Activated CD4-positive, alpha-beta T cell treated with anti-CD3 and anti-CD28 coated beads, Interleukin-2, amount 10 ng/mL, durations not matched to agents 7 days and 5 days (primary cell): ENCODE measurements at places on chromosomes 7 and 10.

- peaks cover 2% of the 10 kb centered on the region for H3K4me1 ChIP-seq
- DNase-seq: no peak
- no peaks in the 10 kb centered on the region for H3K36me3 ChIP-seq
- H3K27ac ChIP-seq: no peak overlapping the region
- H3K4me3 ChIP-seq: no peak overlapping the region
- peaks cover 83% of the 10 kb centered on the region for H3K27me3 ChIP-seq
Measured at GRCh38 chr10:117537436-117537903, 5.1 kb upstream of the EMX2 start.

GRCh38 chr7:111010798-111011197 is 80.1 kb upstream of the LRRN3 start:
- H3K4me3 ChIP-seq: peak overlapping the region; percentile 71
- H3K27ac ChIP-seq: peak overlapping the region; percentile 93
- no peaks in the 10 kb centered on the region for H3K27me3 ChIP-seq

DNA sequence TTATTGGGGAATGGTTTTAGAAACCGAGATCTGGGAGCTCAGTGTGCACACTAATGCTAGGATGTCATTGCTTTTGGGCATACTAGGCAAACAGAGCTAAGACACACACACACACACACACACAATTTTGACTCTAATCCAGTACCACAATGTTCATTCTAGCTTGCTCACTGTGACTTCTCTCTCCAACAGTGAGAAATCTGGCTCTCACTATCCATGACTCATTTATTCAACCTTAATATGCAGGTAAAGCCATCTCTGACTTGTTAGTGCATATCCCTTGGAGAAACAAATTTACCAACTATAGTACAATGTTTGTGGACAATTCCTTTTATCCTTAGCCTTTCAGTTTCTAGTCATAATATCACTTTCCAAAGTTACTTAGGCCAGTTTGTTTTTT is 5.9 kb upstream of the BMS1 start:
- no peak overlapping the region for H3K27ac ChIP-seq
- H3K4me3 ChIP-seq: no peak overlapping the region
- H3K27me3 ChIP-seq: peaks cover 15% of the 10 kb centered on the region

GRCh38 chr10:86149257-86149656 is 217.3 kb downstream of the GRID1 start:
- no peak for DNase-seq
- H3K27me3 ChIP-seq: no peaks in the 10 kb centered on the region
- H3K4me1 ChIP-seq: no peaks in the 10 kb centered on the region
- H3K4me3 ChIP-seq: no peak overlapping the region

DNA sequence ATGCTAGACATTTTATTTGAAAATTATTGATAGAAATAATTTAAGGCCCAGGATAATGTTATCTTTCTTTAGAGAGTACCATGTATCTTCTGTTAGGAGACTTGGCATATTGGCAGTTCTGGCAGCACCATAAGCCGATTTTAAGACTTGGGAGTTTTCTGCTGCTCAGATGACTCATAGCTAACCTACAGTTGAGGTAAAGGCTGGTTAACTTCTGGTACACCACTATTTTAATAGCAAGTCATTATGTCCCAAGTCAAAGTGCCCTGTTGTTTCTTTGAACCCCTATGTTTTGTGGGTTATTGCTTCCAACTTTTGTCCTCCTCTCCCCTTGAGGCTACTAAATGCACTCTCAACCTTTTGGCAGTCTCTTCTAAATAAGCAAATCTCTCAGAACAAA is 25.2 kb downstream of the ATRNL1 start:
- H3K4me3 ChIP-seq: no peak overlapping the region
- no peak for DNase-seq
- peaks cover 13% of the 10 kb centered on the region for H3K27me3 ChIP-seq
- no peaks in the 10 kb centered on the region for H3K36me3 ChIP-seq
- H3K27ac ChIP-seq: no peak overlapping the region
- H3K4me1 ChIP-seq: no peaks in the 10 kb centered on the region

DNA sequence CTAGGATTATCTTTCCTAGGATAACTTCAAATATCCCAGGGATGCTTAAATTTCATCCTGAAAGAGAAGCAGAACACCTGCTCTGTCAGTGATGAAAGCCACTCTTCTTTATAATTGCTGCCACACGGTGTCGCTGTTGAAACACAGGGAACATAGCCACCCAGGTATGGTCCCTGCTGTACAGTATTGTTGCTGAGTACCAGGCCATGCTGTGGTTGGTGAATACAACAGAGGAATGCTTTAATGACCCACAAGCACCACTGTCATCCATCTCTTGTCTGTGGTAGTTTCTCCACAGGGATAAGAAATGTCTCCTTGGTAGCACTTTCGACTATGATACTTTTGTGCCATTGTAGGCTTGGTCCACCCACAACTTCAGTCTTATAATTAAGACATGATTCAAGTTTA is 70.6 kb upstream of the STARD3NL start:
- no peaks in the 10 kb centered on the region for H3K4me1 ChIP-seq
- peaks cover 35% of the 10 kb centered on the region for H3K27me3 ChIP-seq
- no peaks in the 10 kb centered on the region for H3K36me3 ChIP-seq
- H3K4me3 ChIP-seq: no peak overlapping the region

DNA sequence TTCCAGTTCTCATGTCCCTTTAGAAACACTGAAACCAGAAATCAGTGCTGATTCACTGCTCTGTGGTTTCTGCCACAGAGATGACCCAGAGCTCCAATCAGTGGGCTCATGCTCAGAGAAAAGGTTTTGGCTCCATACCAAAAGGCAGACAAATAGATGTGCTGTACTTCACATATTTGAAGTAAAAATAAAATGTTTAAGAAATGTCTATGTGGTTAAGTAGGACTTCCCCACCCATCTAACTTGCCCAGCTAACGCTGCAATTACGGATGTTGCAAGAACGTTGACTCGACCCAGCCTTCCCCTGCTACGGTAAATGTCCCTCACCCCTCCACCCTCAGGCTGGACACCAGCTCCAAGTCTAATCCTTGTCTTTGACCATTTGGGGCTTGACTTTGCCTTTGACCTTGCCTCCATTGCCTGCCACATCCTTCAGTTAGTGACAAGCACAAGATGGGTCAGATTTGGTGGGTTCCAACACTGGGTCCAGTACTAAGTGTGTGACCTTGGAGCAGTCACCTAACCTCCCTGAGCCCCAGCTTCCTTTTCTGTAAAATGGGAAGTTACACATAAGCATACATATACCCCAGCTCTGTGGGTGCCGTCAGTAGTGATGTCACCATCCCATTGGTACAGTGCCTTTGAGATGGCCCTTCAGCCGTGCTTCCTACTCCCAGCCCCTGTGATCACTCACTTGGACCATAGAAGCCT is 95.8 kb downstream of the CHST15 start:
- H3K4me3 ChIP-seq: no peak overlapping the region
- H3K36me3 ChIP-seq: no peaks in the 10 kb centered on the region
- DNase-seq: no peak
- no peak overlapping the region for H3K27ac ChIP-seq
- H3K4me1 ChIP-seq: peaks cover 9% of the 10 kb centered on the region
- H3K27me3 ChIP-seq: peaks cover 31% of the 10 kb centered on the region

DNA sequence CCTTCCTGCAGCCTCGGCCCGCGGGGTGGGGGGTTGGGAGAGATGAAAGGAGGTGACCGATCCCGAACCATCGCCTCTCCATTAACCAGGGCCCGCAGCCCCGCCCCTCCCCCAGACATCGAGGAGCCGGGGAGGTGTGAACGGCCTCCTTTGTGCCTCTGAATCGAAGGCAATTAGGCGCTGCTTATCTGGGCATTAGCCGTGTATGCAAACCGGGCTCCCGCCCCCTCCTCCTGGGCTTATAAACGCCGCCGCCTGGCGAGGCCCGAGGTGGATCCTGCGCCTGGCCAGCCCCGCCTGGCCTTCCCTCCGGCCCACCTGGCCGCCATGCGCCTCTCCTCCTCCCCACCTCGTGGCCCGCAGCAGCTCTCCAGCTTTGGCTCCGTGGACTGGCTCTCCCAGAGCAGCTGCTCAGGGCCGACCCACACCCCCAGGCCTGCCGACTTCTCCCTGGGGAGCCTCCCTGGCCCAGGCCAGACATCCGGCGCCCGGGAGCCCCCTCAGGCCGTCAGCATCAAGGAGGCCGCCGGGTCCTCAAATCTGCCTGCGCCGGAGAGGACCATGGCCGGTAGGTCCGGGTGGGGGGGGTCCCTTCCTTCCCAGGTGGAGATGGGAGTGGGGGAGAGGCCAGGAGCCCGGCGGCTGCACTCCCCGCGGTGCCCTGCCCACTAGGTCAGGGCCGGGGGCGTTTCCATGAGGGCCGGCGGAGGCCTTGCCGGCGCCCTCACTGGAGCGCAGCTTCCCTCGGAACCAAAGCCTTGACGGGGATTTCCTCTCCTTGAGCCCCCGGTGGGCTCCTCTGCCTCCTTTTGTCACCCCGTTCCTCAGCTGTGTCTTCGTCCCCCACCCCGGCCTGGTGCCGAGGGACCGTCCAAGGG is at the start of gene VENTX:
Gene VENTX, plus strand, starts transcription at position 268 of the 878 bp plus-strand sequence. Its CDS starts 60 bp downstream, at position 328.
- H3K27ac ChIP-seq: no peak within 1 kb of the TSS
- H3K36me3 ChIP-seq: no peaks in the 10 kb centered on the region
- peaks cover 55% of the 10 kb centered on the region for H3K27me3 ChIP-seq
- DNase-seq: no peak
- H3K4me1 ChIP-seq: peaks cover 22% of the 10 kb centered on the region
- no peak within 1 kb of the TSS for H3K4me3 ChIP-seq

- peaks cover 24% of the 10 kb centered on the region for H3K4me1 ChIP-seq
- H3K4me3 ChIP-seq: no peak overlapping the region
- no peak overlapping the region for H3K27ac ChIP-seq
- peaks cover 2% of the 10 kb centered on the region for H3K27me3 ChIP-seq
- no peak for DNase-seq
Measured at GRCh38 chr7:25944777-25945515, 207.1 kb upstream of the NFE2L3 start.

DNA sequence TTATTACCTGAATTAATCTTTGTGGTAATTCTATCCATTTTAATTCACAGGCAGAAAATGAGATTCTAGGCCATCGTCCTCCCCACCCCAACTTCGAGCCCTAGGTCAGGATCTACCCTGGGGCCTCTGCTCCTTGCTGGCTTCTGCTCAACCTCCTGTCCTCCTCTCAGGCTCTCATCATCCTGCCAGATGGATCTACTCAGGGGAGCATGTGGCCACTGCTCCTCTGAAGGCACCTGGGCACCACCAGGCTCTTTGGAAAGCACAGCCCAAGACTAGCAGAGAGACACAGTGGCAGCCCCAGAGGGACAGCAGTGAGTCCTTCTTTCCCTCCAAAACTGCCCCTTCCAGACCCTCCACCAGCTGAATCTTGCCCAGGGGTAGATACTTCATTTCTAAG is 248.2 kb downstream of the TCERG1L start:
- H3K27ac ChIP-seq: no peak overlapping the region
- no peaks in the 10 kb centered on the region for H3K27me3 ChIP-seq
- H3K4me3 ChIP-seq: no peak overlapping the region
- H3K4me1 ChIP-seq: no peaks in the 10 kb centered on the region
- DNase-seq: no peak

- no peak overlapping the region for H3K27ac ChIP-seq
- DNase-seq: no peak
- no peak overlapping the region for H3K4me3 ChIP-seq
- no peaks in the 10 kb centered on the region for H3K27me3 ChIP-seq
- H3K4me1 ChIP-seq: no peaks in the 10 kb centered on the region
- no peaks in the 10 kb centered on the region for H3K36me3 ChIP-seq
Measured at GRCh38 chr10:20132816-20133215, 316.6 kb downstream of the PLXDC2 start.

DNA sequence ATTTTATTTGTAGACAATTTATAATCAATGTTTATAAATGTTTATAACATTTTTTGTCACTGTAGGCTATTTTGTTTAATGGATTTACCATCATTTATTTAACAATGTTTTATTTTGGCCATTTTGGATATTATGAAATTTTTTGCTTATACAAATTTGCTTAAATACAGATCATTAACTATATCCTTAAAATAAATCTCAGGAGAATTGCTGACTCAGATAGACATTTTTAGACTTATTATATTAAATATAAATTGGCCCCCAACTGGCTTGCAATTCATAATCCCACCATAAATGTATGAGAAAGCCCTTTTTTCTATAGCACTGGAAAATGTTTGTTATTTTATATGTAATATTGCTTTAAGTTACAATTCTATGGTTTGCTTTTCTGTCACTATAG is 3.8 kb upstream of the CLRN3 start:
- peaks cover 33% of the 10 kb centered on the region for H3K27me3 ChIP-seq
- H3K4me1 ChIP-seq: peaks cover 4% of the 10 kb centered on the region
- H3K27ac ChIP-seq: no peak overlapping the region
- no peak for DNase-seq
- no peaks in the 10 kb centered on the region for H3K36me3 ChIP-seq

- DNase-seq: no peak
- no peaks in the 10 kb centered on the region for H3K4me1 ChIP-seq
- H3K27me3 ChIP-seq: no peaks in the 10 kb centered on the region
- H3K36me3 ChIP-seq: no peaks in the 10 kb centered on the region
- H3K27ac ChIP-seq: no peak overlapping the region
- no peak overlapping the region for H3K4me3 ChIP-seq
Measured at GRCh38 chr10:128867210-128867609, 599.8 kb upstream of the MGMT start.

DNA sequence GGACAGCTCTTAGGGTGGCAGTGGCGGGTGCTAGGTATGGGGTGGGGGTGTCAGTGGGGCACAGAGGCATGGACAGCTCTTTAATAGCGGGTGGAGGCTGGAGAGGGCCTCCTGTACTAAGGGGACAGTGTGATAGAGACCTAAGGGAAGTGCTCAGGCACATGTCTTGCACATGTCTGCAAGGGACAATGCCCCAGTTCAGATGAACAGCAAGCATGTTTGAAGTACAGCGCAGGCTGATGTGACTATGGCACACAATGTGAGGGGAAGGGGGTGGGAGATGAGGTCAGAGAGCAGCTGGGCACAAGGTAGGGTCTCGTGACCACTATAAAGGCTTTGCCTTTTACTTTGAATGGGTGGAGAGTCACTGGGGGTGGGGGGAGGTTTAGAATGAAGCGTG is 3.5 kb downstream of the GIMAP8 start:
- peak overlapping the region; percentile 97 for H3K4me3 ChIP-seq
- H3K4me1 ChIP-seq: peaks cover 67% of the 10 kb centered on the region
- H3K36me3 ChIP-seq: peaks cover 74% of the 10 kb centered on the region
- peak overlapping the region; percentile 92 for H3K27ac ChIP-seq

DNA sequence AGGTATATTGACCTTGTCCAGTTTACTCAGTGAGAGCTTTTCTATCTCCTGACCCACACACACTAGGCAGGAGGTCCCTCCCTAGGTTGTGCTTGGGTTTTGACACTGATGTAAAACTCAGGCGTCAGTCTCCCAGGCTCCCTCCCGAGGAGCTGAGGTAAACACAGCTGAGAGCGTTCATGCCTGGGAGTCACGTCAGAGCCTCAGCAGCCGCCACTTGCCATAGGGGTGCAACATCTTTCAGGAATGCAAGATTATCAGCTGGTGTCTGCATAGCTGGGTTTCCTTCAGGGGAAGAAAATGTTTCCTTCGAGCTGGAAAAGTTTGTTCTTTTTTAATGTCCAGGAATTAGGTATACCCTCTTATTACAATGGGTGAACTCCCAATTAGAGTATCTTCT is 70.6 kb downstream of the FGFR2 start:
- no peaks in the 10 kb centered on the region for H3K4me1 ChIP-seq
- H3K27ac ChIP-seq: no peak overlapping the region
